ENCODE measurements at places on chromosomes 5 and 9.

DNA sequence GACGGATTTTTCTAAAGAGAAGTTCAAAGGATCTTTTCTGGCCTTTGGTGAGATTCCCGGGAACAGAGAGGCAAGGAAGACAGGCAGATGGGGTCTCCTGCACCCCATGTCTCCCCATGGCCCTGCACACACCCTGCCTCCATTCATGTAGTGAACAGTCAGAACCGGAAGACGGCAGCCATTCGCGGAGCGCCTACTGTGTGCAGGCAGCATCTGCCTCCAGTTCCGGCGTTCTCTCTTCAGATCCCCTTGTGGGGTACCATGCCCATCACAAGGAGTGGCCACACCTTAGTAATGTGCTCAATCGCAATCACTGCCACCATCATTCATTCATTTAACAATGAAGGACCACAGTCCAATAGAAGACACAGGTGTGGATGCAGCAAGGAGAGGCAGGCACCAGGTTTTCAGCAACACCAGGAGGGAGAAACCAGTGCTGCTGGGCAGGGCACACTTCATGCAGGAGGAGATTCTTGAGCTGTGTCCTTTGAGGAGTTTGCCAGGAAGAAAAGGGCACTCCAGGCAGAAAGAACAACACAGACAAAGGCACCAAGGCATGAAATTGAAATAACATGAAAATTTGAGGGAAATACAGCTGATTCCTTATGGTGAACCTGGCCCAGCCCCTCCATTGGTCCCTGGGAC is 171.5 kb upstream of the PHYKPL start:
- no peak for DNase-seq

DNA sequence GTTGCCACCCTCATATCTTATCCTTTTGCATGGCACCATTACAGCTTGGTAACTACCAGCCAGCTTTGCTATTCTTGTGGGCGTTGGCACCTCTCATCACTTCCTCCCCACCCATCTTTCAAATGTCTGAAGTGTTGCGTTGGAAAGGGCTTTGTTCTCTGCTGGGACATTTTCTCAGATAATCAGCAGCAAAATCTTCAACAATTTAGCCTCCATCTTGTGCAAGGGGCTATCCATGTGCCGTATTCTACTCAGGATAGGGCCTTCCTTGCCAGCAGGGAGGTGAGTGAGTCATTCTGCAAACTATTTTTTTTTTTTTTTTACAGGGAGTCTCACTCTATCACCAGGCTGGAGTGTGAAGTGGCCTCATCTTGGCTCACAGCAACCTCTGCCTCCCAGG is 62.1 kb upstream of the NUDT12 start:
- no peak for DNase-seq

GRCh38 chr9:121937240-121937639 is 155.9 kb downstream of the TTLL11 start:
- DNase-seq, result no peak

DNA sequence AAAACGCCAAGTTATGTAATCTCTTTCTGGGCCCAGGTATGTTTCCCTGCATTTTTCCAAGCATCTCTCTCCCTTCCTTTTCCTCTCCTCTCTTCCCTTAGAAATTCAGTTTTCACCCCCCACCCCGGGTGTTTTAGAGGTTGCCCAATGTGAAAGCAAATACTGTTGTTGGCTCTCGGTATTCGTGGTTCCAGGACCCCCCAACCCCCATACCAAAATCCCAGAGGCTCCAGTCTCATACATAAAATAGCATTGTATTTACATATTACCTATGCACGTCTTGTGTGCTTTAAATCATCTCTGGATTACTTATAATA is 48.8 kb downstream of the ACER2 start:
- no peak for DNase-seq

DNA sequence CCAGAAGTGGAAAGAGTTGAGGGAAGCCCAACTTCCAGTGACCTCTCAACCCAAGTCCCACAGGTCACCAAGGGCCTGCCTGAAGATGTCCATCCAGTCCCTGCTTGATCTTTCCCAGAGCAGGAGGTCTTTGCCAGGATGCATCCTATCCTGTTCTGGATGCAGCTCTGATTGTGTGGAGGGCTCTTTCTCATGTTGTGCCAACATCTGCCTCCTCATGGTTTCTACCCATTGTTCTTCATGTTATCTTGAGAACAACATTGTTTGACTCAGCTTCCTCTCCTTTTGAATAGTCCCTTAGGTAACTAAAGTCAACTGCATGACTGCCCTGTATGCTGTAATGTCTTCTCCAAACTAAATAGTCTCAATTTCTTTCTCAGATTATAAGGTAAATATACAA is 169.3 kb downstream of the CCDC192 start:
- no peak for DNase-seq

All from renal cortex interstitium (tissue), 15 donors.